GM20000 (cell line): ENCODE measurements at places on chromosomes 12 and 14.
A peak's percentile ranks its signal among the peaks of the same experiment; 100 is the strongest.

DNA sequence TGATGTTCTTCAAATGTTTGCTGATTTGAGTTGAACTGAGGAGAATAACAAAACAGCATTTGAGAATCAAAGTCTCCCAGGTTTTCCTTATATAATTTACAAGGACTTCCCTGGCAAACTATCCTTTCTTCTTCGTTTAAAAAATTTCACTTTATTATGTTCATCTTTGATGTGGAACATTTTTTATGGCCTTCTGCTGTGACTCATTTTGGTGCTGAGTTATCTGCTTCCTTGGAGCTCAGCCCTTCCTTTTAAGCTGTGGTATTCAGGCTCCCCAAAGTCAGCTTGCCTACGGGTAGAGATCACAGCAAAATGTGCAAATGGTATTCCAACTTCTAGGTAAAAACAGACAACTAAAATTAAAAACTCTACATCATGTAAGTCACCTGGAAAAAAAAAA, 1.4 kb upstream of the ANO4 start:
- DNase-seq, result no peak

DNA sequence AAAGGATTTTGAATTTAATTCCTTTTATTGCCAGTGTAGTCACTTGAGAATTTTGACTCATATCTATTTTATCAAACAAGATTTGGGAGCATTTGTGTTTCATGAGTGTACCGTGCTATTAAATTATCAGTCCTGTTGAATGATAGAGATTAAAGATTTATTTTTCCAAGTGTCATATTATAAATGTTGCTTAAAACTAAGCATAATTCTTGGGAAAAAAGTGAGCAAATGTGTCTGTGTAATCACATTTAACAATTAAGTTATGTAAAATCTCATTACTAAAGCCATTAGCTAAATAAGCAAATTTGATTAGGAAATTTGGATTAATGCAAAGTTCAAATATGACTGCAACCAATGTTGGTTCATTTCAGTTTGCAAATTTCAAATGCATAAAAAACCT, 266.7 kb downstream of the TMTC2 start:
- DNase-seq, result no peak

- no peak for DNase-seq
Measured at GRCh38 chr14:87629788-87630187, 363.2 kb downstream of the GALC start.

DNA sequence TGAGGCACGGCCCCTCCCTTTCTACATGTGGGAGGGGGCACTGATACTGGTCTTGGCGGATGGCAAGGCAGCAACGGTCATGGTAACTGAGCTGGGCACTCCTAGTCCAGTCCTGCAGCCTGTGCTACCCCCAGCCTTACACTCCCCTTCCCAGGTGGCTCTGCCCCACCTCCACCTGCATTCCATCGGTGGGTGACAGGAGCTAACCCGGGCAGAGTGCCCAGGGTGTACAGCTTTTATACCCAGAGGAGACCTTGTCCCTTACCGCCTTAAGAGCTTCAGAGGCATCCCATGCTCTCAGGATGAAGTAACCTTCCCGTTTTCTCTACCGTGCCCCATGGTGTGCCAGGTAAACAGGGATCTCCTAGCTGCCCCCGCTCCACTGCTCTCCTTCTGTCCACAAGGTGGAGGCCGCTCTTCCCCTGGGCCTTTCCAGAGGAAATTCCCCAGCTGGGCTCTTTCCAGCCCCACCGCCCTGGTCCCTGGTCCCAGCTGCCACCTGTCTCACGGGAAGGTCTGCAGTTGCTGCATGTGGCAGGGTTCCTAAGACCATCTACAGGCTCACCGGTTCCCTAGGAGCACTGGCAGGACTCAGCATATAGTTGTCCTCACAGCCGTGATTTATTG, 20.5 kb downstream of the BRI3BP start:
- no peak for DNase-seq

DNA sequence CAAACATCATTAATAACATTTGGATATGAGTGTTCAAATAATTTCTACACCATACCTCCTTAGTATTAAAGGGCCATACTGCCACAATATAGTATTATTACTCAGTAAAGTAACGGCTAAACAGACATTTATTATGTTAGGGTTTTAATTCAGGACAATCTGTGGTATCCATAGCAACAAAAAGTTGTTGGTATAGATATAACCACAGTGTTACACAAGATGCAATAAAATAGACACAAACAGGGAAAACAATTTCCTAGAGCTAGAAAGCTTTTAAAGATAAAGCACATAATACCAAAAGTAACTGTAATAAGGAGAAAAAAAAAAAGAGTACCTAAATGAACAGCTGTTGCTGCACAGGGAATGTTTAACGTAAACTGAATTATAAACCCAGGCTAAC, 16.1 kb downstream of the CNIH1 start:
- no peak for DNase-seq

DNA sequence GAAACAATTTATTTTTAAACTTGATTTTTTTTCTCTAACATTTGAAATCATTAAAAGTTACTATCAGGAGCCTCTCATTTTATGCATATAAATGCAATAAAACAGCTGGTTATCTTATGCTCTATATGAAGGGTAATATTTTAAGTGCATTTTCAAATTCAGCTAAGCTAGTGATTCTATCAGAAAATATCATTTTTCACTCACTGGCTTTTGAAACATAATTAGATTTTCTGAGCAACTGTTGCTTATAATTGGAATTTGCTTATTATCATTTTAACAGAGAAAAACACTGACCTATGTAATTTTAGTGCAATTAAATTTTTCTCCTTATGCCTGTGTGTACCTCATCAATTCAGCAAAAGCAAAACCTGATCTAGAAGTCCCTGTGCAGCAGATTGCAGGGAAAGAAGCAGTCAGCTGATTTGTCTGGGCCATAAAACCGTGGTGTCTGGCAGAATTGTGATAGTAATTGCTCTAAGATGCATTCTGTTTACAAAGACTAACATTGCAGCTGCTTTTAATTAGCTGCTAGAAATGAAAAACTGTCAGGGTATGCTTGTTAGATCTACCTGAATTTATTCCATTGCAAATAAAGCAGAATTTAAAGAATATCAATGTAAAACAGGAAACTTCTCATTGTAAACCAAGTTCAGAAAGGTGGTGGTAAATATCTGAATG, 75.0 kb downstream of the BICD1 start:
- DNase-seq, result no peak

- DNase-seq, result no peak
Measured at GRCh38 chr14:76699209-76699938, 61.9 kb upstream of the VASH1 start.

GRCh38 chr12:105334582-105334981, 4.1 kb downstream of the C12orf75 start:
- no peak for DNase-seq

DNA sequence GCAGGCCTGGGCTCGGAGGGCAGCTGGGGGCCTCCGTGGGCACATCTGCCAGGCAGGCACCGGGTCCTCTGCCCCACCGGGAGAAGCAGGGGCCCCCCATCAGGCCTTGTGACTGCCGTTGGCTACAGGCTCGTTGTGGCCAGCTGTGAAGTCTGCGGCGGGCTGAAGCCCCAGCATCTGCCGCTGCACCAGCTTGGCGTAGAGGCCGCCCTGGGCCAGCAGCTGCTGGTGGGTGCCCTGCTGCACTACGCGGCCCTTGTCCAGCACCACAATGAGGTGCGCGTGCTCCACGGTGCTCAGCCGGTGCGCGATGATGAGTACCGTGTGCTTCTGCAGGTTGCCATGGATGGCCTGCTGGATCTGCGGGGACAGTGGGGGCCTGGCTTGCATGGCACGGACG, 33.9 kb upstream of the VPS37B start:
- DNase-seq, result no peak

GRCh38 chr12:54352891-54353874, 11.1 kb downstream of the GPR84 start:
- DNase-seq, result no peak

DNA sequence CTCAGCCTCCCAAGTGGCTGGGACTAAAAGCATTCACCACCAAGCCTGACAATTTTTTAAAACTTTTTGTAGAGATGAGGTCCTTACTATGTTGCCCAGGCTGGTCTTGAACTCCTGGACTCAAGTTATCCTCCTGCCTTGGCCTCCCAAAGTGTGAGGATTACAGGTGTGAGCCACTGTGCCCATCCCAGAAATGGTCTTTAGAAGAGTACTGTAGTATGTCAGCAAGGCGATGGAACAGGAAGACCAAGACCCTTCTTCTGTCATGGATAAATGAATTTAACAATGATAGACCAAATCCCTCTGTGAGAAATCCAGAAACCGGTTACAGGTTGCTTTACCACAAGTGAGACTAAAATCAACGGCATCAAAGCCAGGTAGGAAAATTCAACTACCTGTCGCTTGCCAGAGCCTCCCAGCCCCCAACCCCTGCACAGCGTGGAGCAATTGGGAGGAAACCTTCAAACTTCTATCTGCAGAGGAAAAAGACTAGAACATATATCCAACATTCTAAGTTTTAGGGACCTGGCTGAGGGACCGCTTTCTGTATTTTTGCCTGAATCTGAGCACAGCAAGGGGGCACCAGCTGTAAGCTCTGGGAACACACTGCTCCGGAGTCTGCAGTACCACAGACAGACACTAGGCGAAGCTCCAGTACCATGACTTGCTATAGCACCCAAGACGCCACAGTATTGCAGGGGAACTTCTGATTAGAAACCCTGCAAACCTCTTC, 51.3 kb downstream of the CPSF6 start:
- peak; percentile 68 for DNase-seq

DNA sequence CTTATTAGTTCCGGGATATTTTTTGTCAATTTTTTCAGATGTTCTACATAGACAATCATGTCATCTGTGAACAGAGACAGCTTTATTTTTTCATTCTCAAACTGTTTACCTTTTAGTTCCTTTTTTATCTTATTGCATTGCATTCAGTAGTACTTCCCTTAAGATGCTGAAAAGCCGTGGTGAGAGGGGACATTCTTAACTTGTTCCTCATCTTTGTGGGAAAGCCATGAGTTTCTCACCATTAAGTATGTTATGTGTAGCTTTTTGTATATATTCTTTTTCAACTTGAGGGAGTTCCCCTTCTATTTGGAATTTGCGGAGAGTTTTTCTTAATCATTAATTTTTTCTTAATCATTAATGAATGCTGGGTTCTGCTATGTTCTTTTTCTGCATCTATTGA, 1727.1 kb upstream of the SEL1L start:
- no peak for DNase-seq

DNA sequence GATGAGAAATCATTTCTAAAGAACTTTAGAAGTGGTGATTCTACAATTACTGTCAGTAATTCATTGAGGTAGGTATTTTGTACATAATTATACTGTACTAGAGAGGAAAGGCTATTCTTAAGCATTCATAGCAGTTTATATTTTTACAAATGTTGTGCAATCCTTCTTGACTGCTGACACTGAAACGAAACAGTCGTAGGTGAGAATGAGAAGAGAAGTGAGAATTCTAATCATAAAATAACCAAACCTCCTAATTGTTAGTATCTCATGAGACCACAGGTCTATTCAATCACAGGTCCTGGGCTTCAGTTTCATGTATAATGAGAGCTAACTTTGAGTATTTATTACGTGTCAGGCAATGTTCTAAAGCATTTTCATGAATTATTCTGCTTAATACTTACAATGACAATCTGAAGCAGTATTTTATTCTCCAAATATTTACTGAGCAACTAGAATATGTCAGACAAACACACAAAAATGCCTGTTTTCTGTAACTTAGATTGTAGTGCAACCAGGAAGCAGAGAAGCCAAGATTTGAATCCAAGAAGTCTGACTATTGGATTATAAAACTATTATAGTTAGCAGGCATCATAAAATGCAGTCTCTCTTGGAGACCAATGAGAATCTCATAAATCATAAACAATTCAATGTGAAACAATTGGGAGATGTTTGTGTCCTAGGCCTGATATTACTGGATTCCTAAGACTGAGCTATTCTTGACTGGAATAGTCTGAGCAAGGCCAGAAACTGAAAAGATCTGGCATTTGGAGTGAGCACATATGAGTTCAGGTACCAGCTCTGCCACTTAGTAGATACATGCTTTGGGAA, 24.3 kb downstream of the RERG start:
- no peak for DNase-seq

GRCh38 chr12:66361703-66362102, 59.4 kb downstream of the HELB start:
- no peak for DNase-seq

DNA sequence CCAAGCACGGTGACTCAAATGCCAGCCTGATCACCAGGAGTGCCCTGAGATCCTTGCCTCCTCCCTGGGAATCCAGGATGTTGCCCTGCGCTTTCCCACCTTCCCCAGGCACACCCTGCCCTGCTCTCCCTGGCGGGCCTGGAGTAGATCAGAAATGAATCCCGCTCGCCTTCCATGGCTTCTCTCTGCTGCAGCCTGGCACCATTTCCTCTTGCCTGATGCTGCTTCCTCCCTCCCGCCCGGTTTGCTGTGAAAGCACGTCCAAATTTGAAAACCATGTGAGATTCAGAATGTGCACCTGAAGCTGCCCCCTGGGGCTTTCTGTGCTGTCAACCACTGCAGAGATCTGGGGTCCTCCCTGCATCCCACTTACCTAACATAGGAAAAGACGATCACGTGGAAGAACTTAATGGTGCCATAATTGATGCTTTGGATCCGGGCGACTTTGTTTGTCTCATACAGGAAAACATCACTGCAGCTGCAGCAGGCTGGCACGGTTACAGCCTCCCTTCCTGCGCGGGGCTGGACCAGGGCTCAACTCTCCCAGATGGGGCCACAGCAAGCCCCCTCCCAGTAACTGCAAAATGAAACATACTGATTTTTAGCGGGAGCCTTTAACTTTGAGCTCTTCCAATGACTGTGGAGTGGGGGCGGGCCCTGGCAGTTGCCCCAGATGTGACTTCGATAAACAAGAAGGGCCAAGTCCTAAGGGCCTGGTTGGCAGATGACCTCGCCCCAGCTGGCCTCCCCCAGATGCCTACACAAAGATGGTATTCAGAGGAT, 24.9 kb upstream of the C12orf76 start:
- no peak for DNase-seq

GRCh38 chr14:30648471-30648870, 26.4 kb downstream of the SCFD1 start:
- no peak for DNase-seq

DNA sequence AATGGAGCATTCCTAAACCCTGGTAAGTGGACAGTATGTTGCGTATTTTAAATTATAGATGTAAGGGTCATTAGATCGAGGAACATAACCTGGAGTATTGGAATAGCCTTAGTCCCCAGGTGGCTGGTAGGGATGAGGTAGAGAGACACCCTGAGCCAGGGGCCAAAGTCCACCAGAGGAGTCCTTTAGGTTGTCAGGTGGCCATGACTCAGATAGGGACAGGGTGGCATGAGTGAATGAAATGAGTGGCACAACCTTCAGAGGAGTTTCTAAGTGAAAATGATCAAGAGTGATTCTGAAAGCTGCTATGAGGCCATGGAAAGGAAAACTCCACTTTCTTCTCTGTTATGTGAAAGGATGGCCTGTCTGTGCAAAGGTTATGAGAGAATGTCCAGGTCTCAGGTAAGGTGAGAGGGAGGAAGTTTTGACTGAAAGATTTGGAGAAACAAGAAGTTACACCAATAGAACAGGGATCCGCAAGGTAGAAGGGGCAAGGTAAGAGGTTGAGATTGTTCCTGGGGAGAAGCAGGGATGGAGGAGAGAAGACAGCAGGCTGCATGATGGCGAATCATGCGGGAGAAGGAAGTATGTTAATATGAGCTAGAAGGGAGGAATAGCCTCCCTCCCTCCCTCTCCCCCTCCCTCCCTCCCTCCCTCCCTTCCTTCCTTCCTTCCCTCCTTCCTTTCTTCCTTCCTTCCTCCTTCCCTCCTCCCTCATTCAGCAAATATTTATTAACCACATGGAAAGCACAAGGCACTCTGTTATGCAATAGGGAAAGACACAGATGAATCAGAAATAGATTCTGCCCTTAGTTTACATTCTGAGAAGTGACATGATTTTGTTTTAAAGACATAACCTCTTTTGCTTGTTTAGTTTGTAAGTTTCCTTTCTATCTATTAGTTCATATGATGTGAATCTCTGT, 14.0 kb upstream of the RIPK3 start:
- no peak for DNase-seq
